ENCODE measurements at places on chromosomes 2 and 18. TPM values are rescaled to one million over a fixed set of nuclear protein-coding genes. Genes with fewer than 3 reads are reported as not detected.

Gene GCG
- polyA plus RNA-seq, result not detected

Gene CLIP4
- polyA plus RNA-seq, result 29.6 TPM

Gene LCT
- polyA plus RNA-seq, result 0.05 TPM

Gene PCARE
- 0.62 TPM for polyA plus RNA-seq

Gene ASB18
- not detected for polyA plus RNA-seq

Gene DDX18
- polyA plus RNA-seq, result 94.3 TPM

Gene GAREM1
- 29.9 TPM for polyA plus RNA-seq

Gene CUL3
- polyA plus RNA-seq, result 147 TPM

Gene CCDC178
- polyA plus RNA-seq, result 1.8 TPM

Gene SPATA3
- polyA plus RNA-seq, result not detected

Gene ZC3H6
- polyA plus RNA-seq, result 9.6 TPM

Gene FBXO41
- 3.0 TPM for polyA plus RNA-seq

Gene POTEJ
- polyA plus RNA-seq, result not detected

Gene NT5DC4
- polyA plus RNA-seq, result 0.18 TPM

Gene CHRNA1
- 4.7 TPM for polyA plus RNA-seq

Gene NXPH2
- 4.8 TPM for polyA plus RNA-seq

DNA sequence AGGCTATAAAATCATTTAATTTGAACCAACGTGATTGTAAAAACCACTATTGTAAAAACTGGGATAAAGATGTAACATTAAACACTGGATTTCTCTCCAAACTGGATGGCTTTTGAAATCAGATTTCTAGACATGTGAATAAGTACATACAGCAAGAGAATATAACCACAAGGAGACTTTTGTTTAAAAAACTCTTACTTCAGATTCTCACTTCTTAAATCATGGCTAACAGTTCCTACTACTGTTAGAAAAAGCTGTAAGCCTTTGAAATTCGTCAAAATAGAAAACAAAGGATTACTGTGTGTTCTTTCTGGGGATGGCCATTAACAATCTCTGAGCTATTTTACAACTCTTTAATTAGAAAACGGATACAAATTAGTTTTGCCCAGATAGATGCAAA lies 39.4 kb upstream of the SH3BP4 start:
- no peak for DNase-seq

- no peak for DNase-seq
These were observed 33.8 kb downstream of the TOGARAM2 start for GRCh38 chr2:29014811-29015421.

DNA sequence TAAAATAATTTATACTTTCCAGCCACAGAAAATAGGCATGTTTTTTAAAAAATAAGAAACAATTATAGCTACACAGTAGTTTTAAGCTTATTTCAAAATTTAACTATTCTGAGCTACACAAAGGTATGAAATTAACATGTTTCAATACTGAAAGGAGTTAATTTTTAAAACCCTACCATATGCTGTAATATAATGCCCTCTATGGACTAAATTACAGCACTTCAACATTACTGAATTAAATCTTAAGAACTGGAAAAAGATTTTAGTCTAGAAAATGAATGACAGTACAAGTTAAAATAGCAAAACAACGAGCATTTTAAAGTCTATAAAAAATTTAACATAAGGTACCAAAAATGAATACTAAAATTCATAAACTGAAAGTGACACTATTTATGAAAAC lies 36.3 kb downstream of the RTN4 start:
- no peak for DNase-seq

DNA sequence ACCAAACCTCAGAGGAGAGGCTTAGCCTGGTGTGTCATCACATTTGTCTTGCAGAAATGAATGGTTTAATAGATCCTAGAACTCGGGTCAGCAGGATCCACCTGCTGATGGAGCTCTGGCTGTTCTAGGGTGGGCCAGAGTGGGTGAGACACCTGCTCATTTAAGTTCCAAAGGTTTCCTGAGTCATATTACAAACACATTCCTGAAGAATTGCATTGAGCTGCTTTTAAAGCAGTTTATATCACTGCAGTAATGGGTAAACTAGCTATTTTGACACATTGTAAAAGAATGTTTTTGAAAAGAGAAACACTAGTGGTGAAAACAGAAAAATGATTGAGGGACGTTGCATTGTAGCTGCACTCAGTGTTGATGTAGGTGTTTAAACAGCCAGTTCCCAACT lies 175.3 kb upstream of the TCF4 start:
- no peak for DNase-seq

GRCh38 chr2:208698114-208698513 lies 291.5 kb downstream of the PTH2R start:
- DNase-seq, result no peak

DNA sequence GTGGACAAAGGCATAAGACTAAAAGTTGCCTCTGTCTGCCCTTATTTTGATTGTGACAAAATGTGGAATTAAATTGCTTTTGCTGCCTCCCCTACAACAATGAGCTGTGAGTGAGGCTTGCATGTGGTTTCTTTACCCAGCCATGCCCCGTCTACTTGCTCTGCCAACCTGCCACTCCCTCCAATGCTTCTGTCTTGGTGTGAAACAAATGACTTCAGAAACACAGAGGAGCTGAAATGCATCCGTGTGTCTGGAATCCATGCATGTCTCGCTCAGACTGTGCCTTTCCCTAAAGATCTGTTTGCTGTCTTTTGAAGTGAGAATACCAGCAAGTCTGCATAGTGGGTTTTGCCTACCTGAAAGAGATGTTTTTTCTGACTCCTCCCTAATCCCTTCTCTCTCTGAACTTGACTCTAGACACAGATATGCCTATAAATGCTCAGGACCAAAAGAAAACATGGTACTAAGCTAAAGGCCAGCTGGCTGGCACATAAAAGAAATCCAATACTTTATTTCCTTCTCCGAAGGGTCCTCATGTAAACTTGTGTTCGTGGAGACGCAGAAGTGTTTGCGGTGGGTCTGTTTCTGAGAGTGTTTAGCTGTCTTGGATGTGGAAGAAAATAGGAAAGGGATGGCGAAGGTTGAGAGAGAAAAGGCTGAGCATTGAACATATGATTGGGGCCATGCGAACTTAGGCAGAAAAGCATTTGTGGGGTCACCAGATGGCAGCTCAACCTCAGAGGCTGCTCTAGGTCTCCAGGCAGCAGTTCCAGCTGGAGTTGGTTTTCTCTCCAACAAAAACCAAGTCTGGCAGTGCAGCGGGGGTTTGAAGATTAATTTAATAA lies 120.5 kb downstream of the CCBE1 start:
- no peak for DNase-seq

DNA sequence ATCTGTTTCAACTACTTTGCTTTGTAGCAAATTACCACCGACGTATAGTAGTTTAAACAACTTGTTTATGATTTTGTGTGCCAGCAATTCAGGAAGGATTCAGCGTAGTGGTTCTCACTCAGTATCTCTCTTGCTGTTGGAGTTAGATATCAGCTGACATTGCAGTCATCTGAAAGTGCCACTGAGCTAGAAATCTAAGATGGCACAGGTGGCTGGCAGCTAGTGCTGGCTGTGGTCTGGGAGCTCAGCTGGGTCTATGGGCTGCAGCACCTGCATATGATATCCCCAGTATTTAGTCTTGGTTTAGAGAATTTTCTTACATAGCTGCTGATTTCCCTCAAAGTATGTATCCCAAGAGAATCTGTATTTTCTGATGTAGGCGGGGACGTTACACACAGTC lies 235.6 kb downstream of the SCG2 start:
- DNase-seq, result no peak

DNA sequence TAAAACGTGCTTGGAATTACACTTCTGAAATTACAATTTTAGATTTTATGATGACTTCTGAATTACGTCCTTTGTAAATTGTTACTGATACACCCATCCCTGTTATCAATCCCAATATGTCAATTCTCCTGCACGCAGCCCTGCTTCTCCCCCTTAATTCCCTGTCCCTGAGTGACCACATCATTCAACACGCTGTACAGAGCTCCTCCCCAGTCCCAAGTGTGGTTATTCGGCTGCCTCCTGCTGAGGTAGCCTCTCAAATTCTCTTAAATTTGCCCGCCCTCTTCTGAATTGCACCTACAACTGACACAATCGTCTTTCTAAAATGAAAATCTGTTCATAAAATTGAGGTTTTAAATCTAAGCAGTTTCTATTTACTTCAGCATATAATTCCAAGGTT lies 10.1 kb downstream of the SERPINB8 start:
- DNase-seq, result no peak

DNA sequence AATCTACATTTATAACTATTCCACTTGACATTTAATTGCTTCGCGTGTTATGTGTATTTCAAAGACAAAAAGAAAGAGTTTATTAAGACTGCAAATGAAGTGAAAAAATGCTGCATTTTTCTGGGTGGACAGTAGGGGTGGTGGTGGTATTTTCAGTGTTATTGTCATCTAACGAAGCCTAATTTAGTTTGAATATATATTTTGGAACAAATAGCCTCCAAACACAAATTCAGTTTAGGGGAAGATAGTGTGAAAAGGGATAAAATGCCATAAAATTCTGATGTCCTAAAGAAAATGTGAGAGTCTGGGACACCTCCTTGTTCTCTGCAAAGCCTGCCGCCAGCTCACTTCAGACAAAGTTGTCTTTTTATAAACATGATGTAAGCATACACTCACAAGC lies 425.1 kb downstream of the NRXN1 start:
- no peak for DNase-seq

- peak; percentile 54 for DNase-seq
These were observed 44.2 kb upstream of the DSC1 start for GRCh38 chr18:31206787-31207381.

DNA sequence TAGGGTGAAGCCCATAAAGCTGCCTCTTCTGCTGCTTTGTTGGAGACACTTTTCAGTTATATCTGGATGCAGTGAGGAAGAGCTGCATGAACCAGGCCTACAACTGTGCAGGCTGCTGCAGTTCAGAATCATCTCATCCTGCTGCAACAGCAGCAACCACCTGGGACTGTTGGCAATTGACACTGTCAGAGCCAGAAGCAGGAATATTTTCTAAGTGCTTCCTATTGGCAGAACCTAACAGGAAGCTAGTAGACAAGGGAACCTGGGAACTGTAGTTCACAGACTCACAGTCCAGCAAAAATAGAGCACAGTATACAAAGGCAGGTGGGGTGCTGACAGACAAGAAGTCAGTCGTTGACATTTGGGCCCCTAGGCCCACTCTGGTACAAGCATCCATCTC lies 452.9 kb upstream of the SPRED2 start:
- no peak for DNase-seq

DNA sequence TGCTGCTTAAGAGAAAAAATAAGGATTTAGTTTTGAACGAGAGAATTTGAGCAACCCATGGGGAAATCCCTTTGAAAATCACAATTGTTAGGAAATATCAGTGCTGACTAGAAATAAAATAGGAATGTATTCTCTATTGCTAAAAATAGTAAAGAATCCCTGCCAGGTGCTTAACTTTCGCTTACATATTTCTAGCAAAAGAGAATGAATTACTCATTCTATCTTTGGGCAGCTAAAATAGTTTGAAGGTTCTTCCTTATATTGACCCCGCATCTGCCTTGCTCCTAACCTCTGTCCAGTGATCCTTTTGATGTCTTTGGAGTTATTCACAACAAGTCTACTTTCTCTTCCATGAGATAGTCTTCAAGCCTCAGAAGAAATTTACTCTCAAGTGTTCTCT lies 103.8 kb downstream of the PLCL1 start:
- DNase-seq, result no peak

GRCh38 chr2:230319211-230319862 lies 7.7 kb upstream of the SP140L start:
- DNase-seq, result no peak

Data from renal cortex interstitium (tissue), 15 donors.